ENCODE measurements at places on chromosomes 2 and 18. TPM values are rescaled to one million over a fixed set of nuclear protein-coding genes. Genes with fewer than 3 reads are reported as not detected.

DNA sequence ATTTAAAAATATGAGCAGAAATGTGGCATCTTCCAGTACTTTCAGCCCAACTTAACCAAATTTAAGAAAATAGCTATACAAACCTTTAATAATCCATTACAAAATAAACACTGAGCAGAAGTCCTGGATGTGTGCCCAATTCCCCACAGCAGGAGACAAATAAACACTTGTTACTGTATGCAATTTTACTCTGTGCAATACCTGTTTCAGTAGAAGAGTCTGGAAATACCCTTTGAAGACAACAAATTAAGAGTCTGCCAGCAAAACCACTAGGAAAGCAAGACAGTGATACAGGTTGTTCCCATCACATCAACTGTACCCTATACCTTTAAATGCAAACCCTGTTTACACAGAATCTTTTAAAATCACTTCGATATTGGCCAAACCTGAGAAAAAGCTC is 41.4 kb upstream of the RNU4ATAC start:
- no peak overlapping the region for H3K27ac ChIP-seq
- H3K4me3 ChIP-seq = no peak overlapping the region
- peaks cover 19% of the 10 kb centered on the region for H3K36me3 ChIP-seq
- no peaks in the 10 kb centered on the region for H3K27me3 ChIP-seq
- H3K4me1 ChIP-seq = peaks cover 20% of the 10 kb centered on the region
- no peak for DNase-seq

The ABCB11 gene
- total RNA-seq = not detected

The ACMSD gene
- not detected for total RNA-seq

DNA sequence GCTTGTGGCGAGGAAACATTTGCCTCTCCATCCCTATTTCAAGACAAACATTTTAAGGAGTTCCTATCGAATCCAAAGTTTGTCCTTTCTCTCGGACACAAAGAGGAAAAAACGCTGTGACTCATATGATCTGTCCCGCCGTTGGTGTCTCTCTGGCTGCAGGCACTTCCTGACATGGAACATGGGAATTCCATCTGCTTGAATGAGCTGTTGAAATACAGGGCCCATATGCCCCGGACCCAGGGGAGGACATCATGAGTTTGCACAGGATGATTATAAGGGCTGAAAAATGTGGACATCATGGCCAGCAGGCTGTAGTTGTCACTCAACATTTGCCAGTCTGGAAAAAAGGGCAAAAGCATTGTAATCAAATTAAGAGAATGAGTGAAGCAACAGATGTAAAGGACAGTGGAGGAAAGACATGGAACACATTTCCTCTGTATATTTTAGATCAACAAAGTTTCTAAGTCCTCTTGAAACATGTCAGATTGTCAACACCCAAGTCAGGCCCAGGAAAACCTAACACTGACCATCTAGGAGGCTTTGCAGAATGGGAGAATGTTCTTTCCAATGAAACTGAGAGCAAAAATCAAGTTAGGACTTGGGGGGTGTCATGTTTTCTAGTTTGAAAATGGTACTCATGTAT is 103.2 kb upstream of the SMIM21 start:
- DNase-seq = no peak
- H3K4me3 ChIP-seq = no peak overlapping the region
- no peaks in the 10 kb centered on the region for H3K36me3 ChIP-seq

DNA sequence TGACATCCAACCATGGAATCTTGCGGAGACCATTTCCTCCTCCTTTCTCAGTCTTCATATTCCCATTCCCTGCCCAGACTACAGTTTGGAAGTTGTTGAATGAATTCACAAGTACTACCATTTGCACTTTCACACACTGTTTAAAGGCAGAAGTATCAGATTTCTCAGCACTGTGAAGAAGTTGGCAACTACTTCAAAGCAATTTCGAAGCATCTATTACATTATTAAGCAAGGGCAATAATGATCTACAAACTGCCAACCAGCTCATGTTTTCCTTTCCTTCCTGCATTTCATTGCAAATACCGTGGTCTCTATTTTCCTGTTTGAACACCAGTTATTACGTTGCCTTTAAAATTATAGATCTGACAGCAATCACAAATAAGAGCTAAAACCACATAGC is 105.5 kb downstream of the IRS1 start:
- H3K27ac ChIP-seq = no peak overlapping the region
- H3K36me3 ChIP-seq = no peaks in the 10 kb centered on the region

Data from activated CD8-positive, alpha-beta memory T cell treated with anti-CD3 and anti-CD28 coated beads, Interleukin-2, amount 10 ng/mL, durations not matched to agents 7 days and 5 days (primary cell).